ENCODE measurements at places on chromosomes 6 and 20.

DNA sequence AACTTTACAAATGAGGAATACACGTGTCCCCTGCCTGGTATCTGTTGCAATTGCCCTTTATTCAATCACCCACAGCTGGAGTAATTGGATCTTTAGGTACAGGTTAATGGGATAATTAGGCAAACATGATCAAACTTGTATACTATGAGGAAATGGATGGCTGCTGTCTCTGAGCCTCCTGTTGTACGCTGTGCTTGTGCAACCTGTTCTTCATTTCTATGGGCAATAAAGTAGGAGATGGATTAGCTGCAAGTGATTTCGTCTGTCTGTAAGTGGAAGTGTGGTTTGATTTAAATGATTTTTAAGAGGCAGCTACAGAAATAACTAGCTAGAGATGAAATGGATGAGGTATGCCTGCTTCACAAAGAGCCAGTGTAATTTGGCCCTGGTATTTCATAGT, 474.1 kb downstream of the RNF144B start:
- DNase-seq: no peak

GRCh38 chr6:169997187-169997929, 245.9 kb downstream of the ERMARD start:
- DNase-seq: no peak

DNA sequence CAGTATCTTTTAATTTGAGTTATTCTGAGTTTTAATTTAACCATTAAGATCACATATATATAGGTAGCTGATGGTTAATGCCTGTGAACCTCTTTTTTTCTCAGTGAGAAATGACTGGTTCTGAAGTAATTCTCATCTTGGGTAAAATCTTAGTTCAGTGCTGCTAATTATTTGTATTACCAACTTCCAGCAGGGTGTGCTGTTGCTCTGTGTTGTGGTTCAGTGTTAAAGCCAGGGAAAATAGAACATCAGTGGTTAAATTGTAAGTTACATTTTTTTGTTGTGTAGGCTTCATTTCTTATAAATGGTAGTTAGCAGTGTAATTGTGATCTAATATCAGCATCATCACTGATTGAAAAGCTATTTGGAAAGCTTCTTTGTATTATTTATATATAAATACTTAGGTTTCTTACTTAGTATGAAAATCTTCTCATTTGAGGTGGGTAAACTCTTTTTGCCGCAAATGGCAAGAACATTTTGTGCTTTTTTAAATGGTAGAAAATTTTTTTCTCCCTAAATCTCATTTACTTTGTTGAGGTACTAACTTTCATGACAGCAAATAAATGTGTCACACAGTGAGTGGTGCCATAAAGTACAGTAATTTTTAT, 43.7 kb downstream of the CDC5L start:
- DNase-seq: peak; percentile 80

DNA sequence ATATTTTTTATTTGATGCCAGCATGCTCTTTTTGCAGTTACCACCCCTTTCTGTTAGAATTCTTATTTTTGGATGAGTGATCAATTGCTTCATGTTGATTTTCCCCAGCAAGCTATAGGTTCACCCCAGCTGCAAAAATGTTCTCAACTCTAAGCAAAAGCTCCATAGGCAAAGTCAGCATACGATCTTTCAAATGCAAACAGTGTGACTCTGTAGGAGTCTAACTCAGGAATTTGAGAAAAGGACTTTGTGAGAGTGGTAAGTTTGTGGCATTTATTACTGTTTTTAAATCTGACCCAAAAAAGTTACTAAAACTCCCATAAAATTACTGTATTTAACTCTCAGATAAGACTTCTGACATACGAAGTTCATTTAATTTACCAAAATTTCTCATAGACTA, 134.9 kb upstream of the HSF2 start:
- DNase-seq: no peak

- DNase-seq: no peak
These were observed 4.7 kb downstream of the CDKN1A start for GRCh38 chr6:36683145-36683655.

DNA sequence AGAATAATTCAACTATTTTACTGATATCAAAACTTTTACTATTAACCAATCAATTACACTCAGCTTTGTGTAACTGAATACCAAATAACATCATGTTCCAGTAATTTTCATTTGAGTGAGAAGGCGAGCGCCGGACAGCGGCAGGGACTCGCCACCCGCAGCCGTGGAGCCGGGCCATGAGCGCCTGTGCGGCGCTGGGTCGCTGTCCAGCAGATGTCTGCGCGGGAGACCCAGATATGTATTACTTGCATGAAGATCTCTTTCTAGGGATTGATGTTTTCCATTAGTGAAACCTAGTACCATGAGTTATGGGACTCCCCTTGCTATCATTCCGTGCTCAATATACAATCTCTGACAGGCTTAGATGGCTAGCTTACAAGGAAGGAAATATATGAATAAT, 245.1 kb upstream of the PRSS16 start:
- DNase-seq: no peak

GRCh38 chr6:122154912-122155575, 244.4 kb upstream of the HSF2 start:
- no peak for DNase-seq

GRCh38 chr6:41638935-41639808, 904 bp downstream of the MDFI start:
- DNase-seq: peak; percentile 89

- DNase-seq: no peak
These were observed 39.0 kb downstream of the ADGRF4 start for GRCh38 chr6:47737406-47737805.

DNA sequence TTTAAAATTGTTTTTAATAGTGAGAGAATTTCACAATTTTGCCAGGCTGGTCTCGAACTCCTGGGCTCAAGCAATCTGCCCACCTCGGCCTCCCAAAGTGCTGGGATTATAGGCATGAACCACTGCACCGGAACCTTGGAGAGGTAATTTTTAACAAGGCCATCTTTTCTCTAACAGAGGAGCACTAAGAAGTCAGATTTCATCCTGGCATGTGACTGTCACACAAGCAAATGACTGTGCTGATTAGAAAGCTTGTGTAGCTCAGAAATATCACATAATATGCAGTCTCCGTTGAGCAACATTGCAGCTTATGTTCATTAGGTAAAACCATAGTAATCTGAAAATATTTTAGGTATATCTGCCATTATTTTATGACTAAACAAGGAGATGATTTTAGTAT, 156.0 kb downstream of the CCDC170 start:
- no peak for DNase-seq

DNA sequence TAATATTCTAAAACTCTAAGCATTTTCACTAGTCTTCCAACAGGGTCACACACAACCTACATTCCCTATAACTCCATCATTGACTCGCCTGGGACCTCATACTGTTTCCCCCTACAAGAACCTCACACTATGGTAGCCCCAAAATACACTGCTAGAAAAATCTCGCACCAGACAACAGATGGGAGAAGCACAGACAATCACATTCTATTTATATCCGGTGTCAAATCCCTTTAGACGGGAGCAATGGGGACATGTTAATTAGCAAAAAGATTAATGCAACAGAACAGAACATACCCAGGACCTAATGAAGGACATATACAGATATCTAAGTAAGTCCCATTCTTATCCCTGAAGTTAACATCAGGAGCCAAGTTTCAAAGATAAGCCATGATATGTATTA, 33.6 kb downstream of the TMX4 start:
- no peak for DNase-seq

DNA sequence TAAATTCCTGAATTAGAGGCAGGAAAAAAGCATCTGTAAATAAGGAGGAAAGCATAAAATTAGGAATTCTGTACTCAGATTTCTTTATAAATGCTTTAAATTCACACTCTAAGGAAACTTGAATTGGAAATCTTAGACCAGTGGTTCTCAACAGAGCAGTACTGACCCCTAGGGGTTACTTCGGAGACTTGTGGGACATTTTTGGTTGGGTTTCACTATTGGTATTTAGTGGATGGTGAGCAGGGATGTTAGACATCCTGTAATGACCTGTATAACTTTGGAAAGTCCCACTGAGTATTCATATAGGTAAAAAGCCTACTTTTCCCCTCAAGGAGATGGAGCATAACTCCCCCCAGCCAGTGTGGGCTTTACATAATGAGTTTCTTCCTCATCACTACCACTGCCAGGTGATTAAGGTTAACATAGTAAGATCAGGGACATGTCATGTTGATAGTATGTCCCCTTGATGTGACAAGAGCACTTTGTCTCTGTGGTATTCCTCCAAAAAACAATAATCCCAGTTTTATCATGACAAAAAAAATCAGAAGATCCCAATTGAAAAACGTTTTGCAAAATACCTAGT, 31.0 kb downstream of the GLO1 start:
- DNase-seq: peak; percentile 62

- DNase-seq: peak; percentile 41
These were observed 64.9 kb downstream of the C6orf58 start for GRCh38 chr6:127641905-127642304.

DNA sequence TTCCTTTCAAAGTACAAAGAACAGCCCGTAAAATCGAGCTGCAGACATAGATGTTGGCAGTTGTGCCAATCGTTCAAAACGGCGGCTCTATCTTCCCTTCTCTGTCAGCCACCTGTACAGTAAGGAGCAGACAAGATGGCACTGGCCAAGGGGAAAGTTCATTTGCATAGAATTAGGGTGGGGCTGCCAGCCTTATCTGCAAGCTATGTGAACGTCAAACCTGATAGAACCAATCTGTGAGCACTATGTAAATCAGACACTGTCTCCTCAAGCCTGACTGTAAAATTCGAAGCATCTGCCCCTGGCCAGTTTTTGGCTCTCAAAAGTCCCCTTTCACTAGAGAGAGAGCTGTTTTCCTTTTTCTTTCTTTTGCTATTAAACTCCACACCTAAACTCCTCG, 374.5 kb downstream of the EPM2A start:
- no peak for DNase-seq

DNA sequence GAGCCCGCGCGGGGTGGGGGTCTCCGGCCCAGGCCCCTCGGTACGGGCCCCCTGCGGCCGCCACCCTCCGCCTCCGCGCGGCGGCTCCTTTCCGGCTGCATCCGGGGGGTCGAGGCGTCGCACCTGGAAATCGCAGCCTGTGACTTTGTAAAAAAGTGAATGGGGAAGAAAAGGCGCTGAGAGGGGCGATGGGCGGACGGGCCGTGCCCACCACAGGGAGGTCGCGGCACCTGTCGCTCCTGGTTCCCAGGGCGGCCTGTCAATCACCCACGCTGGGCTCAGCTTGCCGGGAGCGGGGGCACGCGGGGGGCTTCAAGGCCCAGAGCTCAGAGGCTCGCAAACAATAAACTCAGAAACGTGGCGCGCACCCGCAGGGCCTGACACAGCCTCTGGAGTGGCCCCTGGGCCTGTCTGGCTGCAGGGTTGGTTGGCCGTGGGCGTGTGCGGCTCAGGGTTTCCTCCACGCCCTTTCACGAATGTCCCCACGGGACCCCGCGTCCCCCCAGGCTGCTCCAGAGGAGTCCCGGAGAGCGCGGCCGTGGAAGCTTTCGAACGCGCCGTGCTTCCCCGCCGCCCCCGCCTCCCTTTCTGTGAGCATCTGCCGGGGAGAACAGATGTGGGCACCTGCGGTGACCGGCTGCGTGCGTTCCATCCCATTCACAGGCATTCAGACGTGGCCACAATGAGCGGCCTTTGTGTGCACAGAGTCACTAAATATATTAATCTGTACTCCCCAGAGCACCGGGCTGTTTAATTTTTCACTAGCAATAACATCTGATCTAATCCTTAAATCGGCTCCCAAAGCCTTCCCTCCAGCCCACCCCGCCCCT, 6.1 kb upstream of the DLL1 start:
- DNase-seq: no peak

- no peak for DNase-seq
These were observed 183.1 kb upstream of the MARCKS start for GRCh38 chr6:113674075-113674474.

- DNase-seq: no peak
These were observed 30.7 kb downstream of the LY86 start for GRCh38 chr6:6619021-6619794.

GRCh38 chr6:50541941-50542340, 171.4 kb upstream of the TFAP2D start:
- no peak for DNase-seq

DNA sequence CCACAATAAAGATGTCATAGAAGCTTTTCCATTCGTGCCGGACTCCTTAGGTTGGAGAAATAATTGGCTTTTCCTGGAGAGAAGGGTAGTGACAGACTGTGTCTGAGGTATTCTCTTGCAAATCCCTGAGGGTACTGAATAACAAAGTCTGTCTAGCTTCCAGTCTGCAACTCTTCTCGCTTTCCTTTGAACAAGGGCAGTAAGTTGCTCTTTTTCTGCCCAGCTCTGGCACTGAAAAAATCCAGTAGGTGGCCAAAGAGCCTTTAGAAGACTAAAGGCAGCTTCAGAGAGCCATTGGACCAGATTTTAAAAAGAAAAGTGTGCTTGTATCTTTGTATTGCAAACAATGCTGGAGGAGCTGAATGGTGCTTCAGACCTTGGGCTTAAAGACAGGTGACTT, 20.7 kb upstream of the RREB1 start:
- peak; percentile 38 for DNase-seq

DNA sequence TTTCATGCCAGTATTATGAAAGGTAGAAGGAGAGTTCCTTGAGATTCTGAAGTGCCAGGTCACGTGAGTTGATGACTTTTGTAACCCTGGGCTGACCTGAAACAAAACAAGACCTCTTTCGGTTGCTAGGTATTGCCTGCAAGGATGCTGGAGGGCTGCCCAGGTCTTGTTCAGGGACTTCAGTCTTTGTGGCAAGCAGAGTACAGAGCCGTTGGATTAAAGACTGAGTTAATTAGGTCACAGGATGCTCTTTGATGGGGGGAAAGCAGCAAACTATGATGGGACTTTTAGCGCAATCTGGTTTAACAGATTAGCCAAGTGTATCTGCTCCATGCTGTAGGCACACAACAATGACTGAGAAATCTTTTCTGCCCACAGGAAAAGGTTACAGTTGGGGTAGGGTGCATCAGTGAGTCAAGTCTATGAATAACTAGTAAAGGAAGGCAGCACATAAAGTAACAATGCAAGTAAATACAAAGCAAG, 12.8 kb upstream of the ELOVL5 start:
- DNase-seq: no peak

DNA sequence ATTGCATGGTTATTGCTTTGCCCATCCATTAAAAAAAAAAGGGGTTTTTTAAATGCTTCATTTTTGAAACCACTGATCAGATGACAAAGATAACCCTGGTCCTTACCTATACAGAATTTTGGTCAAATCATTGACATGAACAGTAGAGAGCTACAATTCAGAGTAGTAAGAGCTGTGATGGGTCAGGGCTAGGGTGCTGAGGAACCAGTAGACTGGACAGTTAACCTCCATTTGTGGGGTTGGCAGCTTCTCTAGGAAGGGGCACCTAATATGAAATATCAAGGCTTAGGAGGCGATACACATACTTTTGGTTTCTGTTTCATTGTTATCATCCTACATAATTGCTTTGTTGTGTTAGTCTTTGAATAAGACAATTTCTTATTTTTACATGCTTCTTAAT, 55.1 kb downstream of the ORC3 start:
- no peak for DNase-seq

DNA sequence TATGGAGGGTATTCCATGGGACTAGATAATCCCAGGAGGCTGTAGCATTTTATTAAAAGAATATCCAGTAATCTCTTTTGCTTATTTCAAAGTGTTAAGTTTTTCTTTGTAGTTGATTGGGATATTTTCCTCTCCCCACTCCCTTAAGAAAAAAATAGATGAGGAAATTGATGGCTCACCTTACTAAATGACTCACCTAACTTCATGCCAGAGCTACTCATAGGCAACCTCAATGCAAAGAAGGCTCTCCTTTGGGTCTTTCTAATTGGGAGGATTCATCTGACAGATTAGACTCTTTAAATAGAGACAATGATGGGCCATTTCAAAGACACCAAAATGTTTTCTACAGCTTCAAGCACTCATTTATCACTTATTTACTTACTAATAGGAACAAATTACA, 528.5 kb upstream of the BTBD3 start:
- no peak for DNase-seq

GRCh38 chr20:25360631-25361286, 29.9 kb downstream of the ABHD12 start:
- peak; percentile 49 for DNase-seq
